ENCODE measurements at places on chromosomes 2 and 18.

DNA sequence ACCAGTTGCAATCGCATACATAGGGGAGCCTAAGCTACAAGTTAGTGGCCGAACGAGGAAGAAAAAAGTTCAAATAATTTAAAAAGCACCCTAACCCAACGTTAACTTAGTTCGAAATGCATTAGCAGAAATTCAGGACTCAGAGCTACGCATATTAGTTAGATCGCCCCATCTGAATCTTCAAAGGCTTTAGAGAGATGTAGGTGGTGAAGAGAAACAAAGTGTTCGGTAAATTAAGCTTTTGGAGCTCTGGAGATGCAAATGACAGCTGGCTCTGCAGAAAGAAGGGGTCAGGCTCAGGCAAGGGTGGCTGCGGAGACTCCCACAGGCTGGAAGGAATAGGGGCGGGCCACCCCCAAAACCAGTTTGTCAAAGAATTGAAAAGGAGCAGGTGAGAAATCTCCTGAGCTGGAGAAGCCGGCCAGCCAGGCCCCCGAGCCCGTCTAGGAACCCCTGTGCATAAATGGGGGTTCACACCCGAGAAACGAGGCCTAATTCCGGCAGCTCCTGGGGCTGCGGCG lies 621 bp downstream of the TXNL1 start:
- DNase-seq, result no peak

DNA sequence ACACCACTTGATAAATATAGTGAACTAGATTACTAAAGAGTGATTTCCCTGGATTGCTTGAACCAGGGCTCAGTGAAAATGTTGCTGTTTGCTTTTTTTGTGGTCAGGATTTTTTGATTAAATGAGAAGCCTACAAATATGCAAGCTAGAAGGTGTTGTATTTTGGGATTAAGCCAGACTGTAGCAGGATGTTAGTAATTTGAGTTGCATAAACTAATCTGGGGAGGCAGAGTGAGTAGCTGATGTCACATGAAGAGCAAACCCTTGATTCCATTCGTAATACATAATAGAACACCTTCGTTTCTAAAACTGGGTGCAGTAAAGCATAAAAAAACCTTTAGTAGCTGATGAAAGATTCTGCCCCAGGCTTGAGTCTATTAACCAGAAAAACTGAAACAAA lies 32.0 kb downstream of the NEDD4L start:
- DNase-seq, result no peak

DNA sequence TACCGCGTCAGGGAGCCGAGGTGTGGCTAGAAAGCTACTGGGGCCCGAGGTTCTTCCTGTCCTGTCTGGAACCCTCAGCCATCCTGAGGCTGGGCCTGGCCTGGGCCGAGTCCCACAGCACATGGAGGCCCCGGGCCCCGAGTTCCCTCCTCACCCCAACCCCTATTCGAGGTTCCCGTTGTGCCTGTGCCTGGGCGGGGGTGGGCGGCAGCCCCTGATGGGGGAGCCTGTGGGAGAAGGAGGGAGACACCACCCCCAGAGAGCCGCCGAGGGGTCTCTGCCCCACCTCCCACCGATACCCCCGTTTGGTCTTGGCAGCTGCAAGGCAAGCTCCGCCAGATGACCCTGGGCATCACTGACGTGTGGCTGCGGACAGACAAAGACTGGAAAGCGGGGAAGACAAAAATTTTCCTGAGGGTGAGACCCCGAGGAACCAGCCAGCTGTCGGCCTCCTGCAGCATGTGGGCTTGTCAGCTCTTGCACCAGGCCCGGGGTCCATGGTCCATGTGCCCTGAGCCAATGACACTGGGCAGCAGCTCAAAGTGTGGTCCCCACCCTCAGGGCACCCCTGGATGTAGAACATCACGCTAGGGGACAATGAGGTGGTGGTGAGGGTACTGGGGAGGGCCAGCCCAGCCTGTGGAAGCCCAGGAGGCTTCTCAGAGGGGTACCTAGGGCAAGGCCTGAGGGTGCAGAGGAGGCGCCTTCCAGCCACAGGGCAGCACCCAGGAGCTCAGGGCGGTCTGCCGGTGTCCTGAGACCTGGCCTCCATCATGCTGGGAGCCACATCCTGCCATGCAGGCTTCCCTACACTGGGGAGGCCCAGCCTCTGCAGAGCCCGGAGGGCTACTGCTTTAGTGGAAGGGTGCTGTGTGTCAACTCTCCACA lies 52.5 kb upstream of the GPR17 start:
- DNase-seq, result no peak

DNA sequence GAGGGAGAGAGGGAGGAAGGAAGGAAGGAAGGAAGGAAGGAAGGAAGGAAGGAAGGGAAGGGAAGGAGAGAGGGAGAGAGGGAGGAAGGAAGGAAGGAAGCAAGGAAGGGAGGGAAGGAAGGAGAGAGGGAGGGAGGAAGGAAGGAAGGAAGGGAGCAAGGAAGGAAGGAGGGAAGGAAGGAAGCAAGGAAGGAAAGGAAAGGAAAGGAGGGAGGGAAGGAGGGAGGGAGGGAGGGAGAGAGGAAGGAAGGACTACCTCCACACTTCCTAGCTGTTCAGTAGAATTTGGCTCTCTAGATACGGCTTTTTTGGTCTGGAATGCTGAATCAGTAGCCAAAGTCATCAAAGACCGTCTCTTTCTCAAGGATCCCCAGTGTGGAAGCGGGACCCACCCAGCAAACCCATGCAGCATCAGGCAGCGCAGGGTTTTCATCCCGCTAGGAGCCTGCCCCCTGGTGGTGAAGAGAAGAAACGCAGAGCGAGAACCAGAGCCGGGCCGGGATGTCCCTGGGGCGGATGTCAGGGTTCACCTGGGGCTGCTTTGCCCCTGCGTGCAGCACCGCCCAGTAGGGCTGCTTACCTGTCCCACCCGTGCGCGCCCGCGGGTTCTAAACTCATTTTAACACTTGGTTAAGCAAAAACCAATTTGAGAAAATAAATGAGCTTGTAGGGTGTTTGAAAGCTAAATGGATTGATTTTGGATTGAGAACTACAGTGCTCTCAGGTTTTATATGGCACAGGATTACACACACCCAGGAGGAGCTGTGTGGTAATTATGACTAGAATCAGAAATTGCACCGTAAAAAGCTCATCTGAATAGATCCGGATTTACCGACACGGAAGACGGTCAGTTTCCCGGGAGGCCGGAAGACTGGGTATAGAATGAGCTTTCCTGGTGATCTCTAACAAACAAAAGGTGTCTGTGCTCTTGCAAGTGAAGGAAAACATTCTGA lies 48.1 kb upstream of the ARL4C start:
- DNase-seq, result peak; percentile 40

DNA sequence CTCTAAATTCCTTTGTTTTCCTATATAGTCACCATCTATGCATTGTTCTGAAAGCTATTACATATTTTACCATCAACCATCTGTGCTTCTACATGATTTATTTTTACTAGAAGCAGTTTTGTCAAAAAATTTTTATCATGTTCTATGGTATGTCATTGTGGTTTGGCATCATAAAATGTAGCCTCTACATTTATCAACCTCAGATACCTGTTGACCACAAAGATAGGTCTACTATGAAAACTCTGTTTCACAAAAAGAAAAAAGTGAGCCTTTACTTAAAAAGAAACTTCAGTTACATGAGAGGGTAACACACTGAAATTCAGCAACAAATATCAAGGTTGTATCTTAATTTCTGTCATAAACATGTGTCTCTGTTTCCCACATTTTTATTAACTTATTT lies 3.7 kb downstream of the BCL2 start:
- no peak for DNase-seq

DNA sequence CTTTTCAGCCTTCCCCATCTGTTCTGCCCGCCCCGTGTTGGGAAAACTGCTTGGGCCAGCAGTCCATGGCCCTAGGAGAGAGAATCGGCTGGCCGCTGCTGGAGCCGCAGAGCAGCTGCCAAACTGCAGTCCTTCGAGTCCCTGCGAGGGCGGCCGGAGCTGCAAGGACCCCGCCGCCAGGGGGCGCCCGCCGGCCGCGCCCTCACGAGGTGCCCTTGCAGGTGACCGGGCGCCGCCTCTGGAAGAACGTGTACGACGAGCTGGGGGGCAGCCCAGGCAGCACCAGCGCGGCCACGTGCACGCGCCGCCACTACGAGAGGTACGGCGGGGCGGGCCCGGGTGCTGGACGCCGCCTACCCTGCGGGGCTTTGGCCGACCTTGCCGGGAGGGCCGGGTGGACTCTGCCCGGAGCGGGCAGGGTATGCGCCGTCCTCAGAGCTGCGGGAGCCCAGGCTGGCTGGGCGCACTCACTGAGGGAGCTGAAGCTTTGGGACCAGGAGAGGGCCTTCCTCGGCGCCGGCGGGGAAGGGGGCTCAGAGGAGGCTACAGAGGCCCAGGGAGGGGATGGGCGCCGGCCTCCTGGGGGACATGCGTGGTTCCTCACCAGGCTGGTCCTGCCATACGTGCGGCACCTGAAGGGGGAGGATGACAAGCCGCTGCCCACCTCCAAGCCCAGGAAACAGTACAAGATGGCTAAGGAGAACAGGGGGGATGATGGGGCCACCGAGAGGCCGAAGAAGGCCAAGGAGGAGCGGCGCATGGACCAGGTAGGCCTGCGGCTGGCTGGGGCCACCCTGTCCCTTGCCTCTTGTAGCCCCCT lies 13.6 kb downstream of the ARID5A start:
- DNase-seq, result no peak

DNA sequence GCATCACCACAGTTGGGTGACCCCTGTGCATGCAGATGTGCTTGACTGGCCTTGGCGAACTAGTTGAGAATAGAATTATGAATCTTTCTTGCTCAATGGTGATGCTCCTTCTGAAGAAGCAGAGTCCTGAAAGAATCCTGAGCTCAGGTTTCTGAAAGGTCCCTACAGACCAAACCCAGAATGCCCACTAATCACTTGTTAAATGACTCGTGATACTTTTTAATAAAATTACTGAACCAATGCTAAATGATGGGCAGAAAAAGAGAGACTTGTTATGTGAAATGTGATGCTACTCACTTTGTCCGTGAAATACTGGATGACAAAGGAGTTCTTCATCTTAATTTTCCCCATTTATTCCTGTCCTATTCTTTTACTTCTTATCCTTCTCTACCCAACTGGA lies 263.5 kb upstream of the LRRTM1 start:
- DNase-seq, result no peak

GRCh38 chr2:240244543-240244942 lies 104.1 kb upstream of the OTOS start:
- no peak for DNase-seq

DNA sequence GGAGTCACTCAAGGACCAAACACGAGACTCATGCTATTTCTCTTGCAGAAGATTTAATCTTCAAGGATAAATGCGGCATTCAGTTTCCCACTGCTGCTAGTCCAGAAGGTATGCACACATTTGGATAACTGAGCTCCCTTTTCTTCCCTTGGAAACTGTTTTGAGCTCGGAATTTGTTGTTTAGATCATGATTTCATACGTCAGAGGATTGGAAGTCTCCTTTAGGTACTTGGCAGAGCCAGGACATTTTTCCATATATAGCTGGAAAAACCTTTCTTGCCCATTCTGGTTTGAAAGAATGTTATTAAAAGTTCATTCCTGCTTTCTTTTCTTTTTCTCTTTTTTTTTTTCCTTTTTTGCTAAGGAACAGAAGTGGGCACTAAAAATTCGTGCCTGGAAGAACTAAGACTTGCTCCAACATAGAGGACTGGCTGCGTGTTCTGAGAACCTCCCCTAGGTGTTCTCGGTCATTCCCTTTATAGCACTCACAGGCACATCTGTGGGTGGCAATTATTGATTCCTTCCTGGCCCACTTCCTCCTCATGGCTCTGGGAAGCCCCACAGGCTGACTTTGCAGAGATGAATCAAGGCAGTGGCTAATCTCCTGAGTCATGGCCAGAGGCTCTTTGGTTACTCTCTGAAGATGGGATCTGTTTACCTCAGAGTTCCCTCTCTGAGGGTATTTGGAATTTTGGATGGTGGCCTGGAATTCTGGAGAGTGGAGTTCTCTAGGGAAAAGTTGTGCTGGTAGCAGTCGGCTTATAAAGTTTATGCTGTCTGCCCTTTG lies 104.8 kb downstream of the PLCL1 start:
- no peak for DNase-seq

DNA sequence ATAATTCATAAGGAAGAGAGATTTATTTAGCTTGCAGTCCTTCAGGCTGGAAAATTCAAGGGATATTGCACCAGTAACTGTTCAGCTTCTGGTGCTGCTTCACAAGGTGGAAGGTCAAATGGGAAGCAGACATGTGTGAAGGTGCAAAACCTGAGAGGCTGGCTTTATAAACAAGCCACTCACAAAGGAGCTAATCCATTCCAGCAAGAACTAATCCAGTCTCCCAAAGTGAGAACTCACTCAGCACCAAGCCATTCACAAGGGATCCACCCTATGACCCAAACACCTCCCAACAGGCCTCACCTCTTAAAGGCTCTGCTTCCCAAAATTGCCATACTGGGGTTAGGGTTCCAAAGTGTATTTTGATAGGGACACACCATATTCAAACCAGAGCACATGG lies 1018.4 kb upstream of the ACVR2A start:
- no peak for DNase-seq

DNA sequence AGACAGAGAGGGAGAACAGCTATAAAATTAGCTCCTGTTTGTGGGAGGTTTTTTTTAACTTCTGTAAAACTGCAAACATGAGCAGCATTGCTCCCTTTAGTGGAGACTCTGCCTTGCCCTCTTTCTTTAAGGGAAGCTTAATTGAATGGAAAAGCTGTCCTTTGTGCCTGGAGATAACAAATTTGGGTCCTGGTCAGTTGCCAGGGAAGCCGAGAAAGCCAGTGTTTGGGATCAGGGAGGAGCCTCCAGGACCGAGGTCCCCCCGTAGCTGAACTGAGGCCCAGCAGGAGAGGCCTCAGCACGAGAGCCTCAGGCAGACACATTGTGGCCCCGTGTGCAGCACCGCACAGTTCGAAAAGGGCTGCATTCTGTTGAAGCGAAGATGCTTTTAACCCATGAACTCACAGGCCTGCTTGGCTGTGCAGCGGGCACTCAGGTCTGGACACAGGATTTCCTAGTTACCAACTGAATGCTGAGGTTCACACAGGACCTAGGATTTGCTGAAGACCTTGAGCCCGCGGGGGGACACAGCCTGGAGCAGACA lies 369.7 kb downstream of the DCDC2C start:
- DNase-seq, result no peak

GRCh38 chr2:68222287-68222686 lies 30.0 kb downstream of the PPP3R1 start:
- DNase-seq, result no peak

GRCh38 chr18:58158459-58158858 lies 114.4 kb downstream of the NEDD4L start:
- DNase-seq, result no peak

Data from stimulated activated CD8-positive, alpha-beta memory T cell treated with anti-CD3 and anti-CD28 coated beads, Interleukin-15, amount 100 ng/mL, for 4 hours (primary cell).